A549 treated with GW870086 at 1 μM for 4 hours (cell line): ENCODE measurements at places on chromosomes 6 and 20. TPM values are rescaled to one million over a fixed set of nuclear protein-coding genes. Genes with fewer than 3 reads are reported as not detected.

ULBP1 gene
- 0.53 to 0.99 TPM (median 0.79 TPM) in 5 replicates for total RNA-seq

SSTR4 gene
- 0.12 to 0.26 TPM (median 0.19 TPM) in 5 replicates for total RNA-seq

SLC22A16 gene
- total RNA-seq, result not detected in 5 replicates

CRIP3 gene
- total RNA-seq, result 0.37 to 1.0 TPM (median 0.53 TPM) in 5 replicates

ARHGAP40 gene
- not detected in 5 replicates for total RNA-seq

UNC93A gene
- total RNA-seq, result not detected in 5 replicates

CLPSL1 gene
- not detected in 5 replicates for total RNA-seq

OOEP gene
- not detected in 5 replicates for total RNA-seq
